IMR-90 (cell line): ENCODE measurements at places on chromosomes 3 and 15. TPM values are rescaled to one million over a fixed set of nuclear protein-coding genes. Genes with fewer than 3 reads are reported as not detected.

The ATP13A5 gene
- not detected in 2 replicates for polyA plus RNA-seq

The SI gene
- not detected in 2 replicates for polyA plus RNA-seq

The NEDD4 gene
- polyA plus RNA-seq: 24.6 and 27.4 TPM in 2 replicates

- peak; percentile 53 for DNase-seq
These were observed 35.8 kb upstream of the BCL2L10 start for GRCh38 chr15:52148403-52148802.

- DNase-seq: no peak
These were observed 193.1 kb downstream of the ABHD5 start for GRCh38 chr3:43883729-43884396.
